DMS79 (cell line): ENCODE measurements at places on chromosomes 1 and 21.

GRCh38 chr1:167786502-167786901 lies 64.7 kb downstream of the MPZL1 start:
- no peak for DNase-seq

DNA sequence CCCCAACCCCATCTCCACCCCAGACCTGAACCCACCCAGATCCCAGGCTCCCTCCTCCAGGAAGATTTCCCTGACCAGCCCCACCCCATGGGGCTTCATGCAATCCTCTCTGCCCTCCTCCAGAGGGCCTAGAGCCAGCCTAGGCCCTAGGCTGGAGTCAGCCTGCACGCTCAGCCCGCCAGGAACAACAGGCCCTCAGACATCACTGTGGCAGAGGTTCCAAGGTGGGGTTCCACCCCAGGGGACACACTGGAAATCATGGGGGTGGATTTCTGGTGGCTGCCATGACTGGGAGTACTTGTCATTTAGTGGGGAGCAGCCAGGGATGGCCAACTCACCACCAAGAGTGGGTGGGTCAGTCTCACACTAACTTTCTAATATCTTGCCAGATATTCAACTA lies 122.0 kb downstream of the GLIS1 start:
- no peak for DNase-seq

DNA sequence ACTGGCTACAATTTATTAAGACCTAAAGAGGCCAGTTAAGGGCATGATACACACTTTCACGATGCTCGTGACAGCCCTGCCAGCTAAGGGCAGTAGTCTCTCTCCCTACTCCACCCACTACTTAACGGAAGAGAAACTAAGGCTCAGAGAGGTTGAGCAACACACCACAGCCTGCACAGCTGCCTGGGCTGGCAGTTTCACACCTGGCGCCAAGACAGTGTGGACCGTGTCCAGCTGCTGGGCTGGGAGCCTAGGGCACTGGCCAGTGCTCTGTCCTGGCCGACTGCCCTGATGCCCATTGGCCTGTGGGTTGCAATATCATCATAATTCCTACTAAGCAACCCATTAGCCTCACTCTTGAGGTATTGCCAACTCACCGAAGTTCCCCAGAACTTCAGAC lies 27.6 kb downstream of the TENT5C start:
- no peak for DNase-seq

DNA sequence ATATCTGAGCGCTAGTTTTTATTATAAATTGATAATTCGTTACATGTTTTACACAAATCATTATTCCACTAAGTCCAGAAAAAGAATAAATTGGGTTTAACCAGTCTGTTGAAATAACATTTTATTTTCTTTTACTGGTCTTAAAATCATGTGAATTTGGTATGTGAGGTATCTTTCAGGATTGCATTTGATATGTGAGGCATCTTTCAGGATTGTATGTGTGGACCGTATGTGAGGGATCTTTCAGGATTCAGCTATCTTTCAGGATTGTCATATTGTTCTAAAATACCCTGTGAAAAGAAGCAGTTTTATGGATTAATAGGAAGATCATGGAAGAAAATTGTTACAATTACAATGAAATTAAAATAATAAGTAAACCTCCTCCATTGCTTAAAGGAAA lies 42.9 kb downstream of the USP25 start:
- DNase-seq = no peak

GRCh38 chr1:172753964-172754363 lies 95.1 kb downstream of the FASLG start:
- no peak for DNase-seq

DNA sequence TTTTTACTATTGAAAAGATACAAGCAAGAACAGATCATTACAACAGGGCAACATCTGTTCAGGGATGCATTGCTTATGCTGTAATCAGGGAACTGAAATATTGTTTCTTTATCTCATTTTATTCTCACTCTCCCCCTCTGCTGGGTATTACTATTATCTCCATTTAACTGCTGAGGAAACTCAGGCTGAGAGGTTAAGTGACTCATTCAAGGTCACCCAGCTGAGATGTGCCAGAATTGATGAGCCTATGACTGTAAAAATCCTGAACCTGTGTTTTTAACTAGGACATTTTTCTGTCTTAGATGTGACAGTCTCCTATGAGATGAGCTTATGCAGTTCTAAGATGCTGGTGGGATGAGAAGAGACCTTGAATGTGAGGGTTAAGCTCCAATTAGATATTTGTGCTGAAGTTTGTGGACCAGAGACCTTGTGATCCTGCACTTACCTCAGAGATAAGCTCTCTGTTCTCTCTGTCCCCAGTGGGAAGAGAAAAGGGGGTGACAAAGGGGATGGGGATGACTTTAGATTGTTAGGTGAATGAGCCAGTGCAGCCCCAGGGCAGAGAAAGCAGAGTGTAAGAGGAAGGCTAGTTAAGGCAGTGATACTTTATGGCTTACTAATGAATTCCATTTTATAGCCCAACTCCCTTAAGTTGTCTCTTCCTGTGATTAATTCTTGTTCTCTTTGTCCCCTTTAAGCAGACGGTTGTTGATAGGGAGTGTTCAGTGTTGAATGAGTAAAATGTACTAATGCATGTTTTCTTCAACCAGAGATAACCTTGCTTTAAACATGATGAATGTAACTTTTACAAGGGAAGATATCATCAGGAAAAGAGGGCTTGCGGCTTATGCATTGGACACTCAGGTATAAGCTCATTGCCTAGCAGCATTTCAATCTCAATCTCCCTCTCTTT lies 111.4 kb downstream of the HLX start:
- no peak for DNase-seq

DNA sequence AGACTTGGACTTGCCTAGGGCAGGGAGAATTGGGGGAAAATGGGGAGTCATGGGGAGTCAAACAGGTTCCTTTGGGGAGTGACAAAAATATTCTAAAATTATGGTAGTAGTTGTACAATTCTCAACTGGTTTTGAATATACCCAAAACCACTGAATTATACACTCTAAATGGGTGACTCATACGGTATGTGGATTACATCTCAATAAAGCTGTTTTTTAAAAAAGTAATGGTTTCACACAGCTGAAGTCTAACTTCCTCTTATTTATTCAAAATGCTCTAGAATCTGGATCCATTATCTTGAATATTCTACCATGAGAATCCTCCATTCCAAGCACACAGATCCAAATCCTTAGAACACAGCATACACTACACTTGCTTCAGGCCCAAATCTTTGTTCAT lies 11.1 kb downstream of the EIF4G3 start:
- no peak for DNase-seq

DNA sequence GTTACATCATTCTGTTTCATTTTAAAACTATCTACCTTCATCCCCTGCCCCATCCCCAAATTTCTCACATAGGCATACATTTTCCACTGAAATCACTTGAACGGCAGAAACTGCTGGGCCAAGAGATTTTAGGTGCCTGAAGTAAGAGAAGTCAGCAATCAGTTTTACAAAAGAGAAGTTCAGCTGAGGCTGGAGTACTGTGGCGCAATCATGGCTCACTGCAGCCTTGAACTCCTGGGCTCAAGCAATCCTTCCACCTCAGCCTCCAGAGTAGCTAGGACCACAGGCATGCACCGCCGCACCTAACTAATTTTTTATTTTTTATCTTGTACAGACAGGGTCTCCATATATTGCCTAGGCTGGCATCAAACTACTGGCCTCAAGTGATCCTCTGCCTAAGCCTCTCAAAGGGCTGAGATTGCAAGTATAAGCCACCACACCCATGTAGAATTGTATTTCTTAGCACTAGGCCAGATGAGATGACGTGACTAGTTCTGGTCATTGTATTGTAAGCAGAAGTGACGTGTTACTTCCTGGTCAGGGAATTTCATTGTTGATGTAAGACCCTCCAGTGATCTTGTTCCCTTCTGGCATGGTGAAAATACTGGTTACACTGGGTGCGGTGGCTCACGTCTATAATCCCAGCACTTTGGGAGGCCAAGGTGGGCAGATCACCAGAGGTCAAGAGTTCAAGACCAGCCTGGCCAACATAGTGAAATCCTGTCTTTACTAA lies 7.1 kb downstream of the BECN2 start:
- DNase-seq = no peak

DNA sequence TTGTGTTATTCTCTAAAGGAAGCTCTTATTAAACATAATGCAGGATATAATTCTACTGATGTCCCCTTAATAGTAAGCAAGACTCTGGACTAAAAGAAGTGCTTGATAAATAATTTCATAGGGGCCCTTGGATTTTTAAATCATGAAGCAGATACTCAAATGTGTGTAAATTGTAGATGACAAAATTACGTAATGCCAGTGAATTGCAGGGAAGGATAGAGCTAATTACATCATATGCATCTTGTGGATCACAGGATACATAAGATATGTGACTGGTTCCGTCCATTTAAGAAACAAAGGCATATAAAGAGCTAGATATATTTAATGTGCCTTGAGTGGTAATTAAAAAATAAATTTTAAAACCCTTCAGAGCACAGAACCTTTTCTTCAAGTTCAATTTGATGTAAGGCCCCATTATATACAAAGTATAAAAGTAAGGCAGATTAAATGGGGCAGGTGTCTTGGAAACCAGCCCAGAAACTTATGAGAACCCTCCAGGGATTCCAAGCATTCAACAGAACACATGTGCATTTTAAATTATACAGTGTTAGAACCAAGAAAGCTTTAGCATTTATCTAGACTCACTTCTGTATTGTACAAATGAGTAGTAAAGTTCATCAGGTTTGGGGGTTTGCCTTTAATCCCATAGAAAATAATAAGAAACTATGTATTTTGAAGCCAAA lies 190.4 kb downstream of the NCAM2 start:
- peak; percentile 58 for DNase-seq

DNA sequence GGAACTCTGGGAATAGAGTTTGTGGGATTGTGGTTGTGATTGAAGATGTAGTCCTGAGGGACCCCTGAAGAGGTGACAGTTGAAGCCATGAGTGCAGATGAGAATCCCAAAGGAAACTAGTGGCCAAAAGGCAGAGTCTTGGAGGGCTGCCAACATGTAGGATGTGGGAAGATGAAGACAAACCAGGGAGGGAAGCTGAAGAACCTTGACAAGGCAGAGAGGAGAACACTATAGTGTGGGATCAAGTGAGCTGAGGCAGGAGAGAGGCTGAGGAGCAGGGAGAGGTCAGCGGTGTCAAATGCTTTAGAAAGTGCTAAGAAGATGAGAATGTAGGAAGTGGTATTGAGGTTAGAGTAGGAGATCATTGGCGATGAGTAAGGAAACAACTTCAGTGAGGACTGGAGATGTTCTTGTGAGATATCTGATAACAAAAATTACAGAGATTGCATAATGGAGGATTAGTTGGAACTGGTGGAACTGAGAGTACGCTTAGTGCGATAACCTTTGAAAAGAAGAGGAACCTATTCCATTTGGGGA lies 88.5 kb upstream of the VCAM1 start:
- DNase-seq = no peak

DNA sequence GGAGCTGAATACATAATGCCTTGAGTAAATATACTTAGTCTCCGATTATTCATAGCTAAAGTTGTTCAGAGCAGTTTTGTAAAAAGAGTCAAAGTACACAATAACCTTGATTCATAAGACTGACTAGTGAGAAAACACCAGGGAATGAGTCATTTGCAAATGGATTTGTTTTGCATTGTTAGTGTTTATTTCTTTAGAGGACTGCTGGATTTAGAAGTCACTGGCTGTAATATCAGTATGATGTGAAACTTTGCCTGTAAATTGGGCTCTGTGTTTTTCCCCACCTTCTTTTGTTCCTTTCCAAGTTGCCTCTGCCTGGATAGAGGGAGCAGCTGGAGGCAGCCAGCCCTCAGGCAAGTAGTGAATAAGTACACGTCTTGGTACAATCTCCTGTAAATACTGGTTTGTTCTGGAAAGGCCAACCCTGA lies 474.7 kb downstream of the NUF2 start:
- DNase-seq = no peak

- DNase-seq = peak; percentile 91
These were observed 12.7 kb downstream of the TFF2 start for GRCh38 chr21:42337830-42338728.

DNA sequence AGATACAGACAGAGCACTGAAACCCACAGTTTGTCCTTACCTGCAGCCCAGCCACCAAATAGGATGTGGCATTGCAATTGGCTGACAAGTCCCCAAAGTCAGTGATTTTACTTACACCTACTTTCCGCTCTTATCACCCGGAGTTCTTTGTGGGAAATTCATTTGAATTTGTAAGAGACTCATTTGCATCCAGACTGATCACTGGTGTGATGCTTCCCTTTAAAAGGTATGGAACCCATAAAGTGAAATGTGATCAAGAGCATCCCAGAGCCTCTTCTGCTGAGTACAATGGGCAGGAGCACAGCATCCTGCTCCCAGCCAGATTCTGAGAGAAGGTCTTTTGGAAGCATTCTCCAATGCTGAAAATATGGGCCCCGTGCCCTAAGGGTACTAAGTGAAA lies 161.4 kb downstream of the DAB1 start:
- DNase-seq = no peak

GRCh38 chr1:204224655-204225054 lies 10.9 kb upstream of the GOLT1A start:
- DNase-seq = no peak

DNA sequence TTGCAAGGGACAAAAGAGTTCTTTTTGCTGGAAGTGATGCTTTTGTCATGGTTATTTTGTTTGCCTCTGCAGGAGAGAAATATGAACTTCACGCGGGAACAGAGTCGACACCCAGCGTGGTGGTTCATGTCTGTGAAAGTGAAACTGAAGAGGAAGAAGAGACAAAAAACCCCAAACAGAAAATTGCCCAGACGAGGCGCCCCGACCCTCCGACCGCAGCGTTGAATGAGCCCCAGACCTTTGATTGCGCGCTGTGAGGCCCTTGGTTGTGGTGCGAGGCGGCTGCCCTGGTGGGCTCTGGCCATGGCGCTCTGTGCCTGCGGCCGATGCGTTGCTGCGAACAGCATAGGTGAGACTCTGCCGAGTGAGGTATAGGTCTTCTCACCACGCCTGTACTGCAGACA lies 20.9 kb upstream of the NCMAP start:
- DNase-seq = no peak

GRCh38 chr1:1357871-1358432 lies 403 bp downstream of the MXRA8 start:
- no peak for DNase-seq

DNA sequence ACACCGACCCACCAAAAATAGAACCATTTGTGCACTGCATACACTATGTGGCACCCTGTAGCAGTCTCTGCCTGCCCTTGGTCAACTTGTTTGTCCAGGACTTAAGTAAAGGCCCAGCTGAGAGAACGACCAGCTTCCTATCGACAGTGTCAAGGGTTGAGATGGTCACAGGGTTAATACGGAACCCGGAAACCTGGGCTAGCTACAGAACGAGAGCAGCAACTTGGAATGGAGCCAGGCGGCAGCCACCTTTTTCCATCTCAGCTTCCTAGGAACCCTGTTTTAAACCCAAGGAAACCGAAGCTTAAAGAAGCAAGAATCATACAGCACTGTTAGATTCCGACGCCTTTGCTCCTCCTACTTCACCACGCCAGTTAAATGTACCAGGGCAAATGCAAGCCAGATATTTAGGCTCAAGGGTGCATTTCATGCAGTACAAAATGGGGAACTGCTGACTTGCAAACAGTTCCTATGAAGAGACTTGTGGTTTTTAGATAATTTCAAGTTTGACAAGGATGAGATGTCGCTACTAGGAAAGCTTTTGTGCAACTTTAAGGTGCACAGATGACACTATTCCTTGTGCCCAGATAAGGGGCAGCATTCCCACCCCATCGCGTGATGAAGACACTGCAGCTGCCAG lies 35.5 kb downstream of the SLC66A1 start:
- no peak for DNase-seq
